ENCODE measurements at places on chromosomes 12 and 14. TPM values are rescaled to one million over a fixed set of nuclear protein-coding genes. Genes with fewer than 3 reads are reported as not detected.

GRCh38 chr14:32087173-32087861 lies 10.2 kb downstream of the ARHGAP5 start:
- no peak for DNase-seq

GRCh38 chr14:19878029-19878642 lies 3.2 kb downstream of the OR4K2 start:
- DNase-seq, result no peak

GRCh38 chr12:65462484-65462883 lies 184.0 kb downstream of the MSRB3 start:
- DNase-seq, result no peak

IAPP gene
- not detected for total RNA-seq

DNA sequence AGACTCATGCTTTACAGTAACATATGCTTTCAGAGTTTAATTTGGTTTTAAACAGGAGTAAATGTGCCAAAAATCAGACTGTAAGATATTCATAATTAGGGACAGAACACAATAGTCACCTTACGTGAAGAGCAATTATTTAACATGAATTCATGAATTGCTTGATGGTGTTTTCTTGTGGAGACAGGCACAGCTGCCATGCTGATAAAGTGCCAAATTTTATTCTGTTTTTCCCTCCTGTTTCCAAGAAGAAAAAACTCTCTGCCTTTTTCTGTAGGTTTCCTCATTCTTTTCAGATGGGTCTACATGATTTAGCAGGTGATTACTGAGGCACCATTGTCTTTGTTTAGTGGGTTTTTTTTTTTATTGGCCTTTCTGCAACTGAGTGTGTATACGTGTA lies 80.1 kb downstream of the C12orf42 start:
- no peak for DNase-seq
